ENCODE measurements at places on chromosomes 6 and 20.

DNA sequence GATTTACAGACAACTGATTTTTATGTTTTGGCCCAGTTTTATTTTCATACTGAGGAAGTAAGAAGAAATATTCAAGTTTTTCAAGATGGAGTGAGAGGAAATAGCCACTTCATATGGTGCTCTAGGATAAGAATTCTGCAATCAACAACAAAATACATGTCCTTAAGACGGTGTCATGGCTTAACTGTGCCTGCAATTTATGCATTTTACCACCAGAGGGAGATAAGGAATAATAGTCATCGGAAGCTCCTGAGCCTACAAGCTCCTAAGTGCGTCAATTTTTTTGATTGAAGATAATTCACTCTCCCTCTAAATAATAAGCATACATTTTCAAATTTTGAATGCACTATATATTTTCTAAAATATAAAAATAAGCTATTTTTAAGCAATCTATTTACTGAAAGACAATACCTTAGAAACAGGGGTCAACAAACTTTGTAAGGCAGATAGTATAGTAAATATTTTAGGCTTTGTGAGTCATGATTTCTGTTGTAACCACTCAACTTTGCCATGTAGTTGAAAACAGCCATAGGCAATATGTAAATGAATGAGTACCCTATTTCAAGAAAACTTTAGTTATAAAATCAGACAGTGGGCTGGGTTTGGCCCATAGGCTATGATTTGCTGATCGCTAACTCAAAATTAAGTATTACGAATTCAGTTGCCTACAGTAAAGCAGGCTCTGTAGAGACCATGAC is 230.9 kb upstream of the DTNBP1 start:
- DNase-seq = no peak

GRCh38 chr6:37618916-37619590 is 78.6 kb downstream of the MDGA1 start:
- DNase-seq = no peak

DNA sequence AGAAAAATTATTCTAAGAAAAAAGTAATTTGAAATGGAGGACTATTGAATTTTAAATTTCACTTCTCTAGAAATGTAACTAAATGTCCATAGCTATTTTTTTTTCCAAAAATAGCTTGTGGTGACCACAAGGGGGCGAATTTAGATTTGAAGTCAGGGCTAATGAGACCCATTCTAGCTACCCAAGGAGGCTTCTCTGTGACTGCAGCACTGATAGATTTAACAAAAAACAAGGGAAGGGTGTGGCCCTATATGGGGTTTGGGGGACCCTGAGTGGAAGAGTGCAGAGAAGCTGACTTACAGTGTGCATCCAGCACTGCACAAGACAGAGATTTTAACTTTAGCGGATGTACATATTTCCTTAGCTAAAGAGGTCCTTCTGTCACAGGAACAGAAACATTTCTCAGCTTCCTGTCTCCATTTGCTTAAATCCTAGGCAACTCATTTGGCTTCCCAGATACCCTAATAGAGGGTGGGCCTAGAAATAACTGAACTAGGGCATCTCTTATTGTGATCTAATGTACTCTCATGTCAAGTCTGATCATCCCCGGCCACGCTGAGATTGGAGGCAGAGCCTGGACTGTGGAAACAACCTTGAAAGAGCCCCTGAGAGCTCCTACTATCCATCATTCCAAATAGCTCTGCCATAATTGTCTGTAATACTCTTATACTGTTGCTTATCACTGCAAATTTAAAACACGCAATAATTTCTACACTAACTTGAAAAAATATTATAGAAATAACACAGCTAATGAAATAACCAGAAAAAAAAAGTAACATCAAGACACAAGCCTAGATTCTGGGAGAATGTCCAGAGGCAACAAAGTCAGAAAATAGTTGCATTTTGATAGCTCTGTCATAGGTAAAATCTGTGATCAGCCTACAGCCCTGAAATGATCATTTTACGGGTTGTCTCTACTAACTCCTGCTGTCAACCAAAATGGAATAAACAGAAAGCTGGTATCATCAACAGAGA is 93.6 kb downstream of the SNAP91 start:
- peak; percentile 28 for DNase-seq

GRCh38 chr20:23203310-23203709 is 117.2 kb upstream of the CD93 start:
- DNase-seq = no peak
